ENCODE measurements at places on chromosomes 12 and 14.

DNA sequence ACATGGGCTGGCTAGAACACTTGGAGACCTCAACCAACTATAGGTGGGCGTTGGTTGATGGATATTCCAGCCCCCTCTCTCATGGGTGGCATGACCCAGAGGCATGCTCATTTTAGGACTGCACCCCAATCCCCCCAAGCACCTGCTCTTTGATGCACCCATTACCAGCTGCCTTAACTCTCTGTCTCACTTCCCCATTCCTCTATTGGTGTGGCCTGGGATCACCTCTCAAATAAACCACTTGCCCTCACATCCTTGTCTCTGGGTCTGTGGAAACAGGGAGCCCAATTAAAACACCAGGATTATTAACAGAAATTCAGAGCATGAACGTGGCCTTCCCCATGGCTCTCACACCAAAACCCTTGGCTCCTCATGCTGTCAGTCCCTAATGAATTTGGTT lies 202.3 kb upstream of the NOS1 start:
- DNase-seq = no peak

GRCh38 chr12:79329933-79330332 lies 360.8 kb downstream of the PAWR start:
- no peak for DNase-seq

DNA sequence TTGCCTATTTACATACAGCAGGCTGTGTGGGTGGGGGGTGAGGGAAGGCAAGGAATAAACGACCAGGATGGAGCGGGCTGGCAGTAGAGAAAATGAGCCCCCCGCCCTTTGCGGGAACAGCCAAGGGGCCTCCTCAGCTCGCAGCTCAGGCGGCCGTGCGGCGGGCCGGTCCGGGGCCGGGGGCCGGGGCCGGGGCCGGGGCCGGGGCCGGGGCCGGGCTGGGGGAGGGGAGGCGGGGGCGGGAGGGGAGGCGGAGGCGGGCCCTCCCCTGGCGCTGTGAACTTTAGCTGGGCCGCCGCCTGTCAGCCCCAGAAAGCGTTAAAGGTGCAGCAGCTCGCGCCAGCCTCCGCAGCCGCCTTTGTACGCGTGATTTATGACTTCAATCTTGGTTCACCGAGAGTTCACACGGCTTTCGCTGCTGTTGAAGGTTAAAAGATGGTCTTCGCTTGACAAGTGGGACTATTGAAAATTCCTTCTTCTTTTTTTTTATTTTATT lies 28.8 kb downstream of the HOXC4 start:
- peak; percentile 12 for DNase-seq

GRCh38 chr12:61282790-61283575 lies 977.2 kb upstream of the USP15 start:
- no peak for DNase-seq

DNA sequence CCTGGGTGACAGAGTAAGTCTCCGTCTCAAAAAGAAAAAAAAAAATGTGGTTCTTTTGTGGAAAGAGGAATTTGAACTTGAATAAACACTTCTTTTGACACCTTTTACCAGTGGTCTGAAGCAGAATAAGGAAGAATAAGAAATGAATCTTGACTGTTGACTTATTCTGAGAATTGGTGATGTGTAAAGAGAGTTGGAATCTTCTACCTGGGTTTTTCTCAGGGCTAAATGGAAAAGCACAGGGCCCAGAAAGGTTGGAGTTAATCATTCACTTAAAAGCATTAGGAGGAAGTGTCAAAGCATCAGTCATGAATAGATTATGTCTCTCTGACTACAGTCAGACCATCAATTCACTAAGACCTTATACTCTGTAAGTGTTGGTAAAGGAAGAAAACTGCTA lies 13.9 kb downstream of the PNMA1 start:
- no peak for DNase-seq

DNA sequence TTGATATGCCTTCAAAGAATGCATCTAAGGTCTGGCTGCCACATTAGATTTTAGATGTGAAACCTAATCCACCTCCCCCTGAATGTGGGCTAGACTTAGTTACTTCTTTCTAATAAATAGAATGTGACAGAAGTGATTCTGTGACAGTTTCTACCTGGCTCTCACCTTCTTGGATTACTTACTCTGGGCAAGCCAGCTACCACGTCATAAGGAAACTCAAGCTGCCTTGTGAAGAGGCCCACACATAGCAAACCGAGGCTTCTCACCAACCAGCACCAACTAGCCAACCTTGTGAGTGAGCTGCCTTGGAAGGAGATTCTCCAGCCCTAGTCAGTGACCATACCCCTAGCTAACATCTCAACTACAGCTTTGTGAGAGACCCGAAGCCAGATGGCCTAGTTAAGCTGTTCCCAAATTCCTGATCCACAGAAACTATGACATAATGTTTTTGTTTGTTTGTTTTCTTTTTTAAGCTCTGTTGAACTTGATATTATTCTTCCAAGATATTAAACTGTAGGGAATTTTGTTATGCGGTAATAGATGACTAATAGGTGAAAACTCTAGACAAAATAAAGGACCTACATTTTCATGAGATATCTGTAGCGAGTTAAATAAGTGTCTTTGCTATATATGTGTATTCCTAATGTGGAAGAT lies 6.2 kb downstream of the GPR19 start:
- DNase-seq = no peak

DNA sequence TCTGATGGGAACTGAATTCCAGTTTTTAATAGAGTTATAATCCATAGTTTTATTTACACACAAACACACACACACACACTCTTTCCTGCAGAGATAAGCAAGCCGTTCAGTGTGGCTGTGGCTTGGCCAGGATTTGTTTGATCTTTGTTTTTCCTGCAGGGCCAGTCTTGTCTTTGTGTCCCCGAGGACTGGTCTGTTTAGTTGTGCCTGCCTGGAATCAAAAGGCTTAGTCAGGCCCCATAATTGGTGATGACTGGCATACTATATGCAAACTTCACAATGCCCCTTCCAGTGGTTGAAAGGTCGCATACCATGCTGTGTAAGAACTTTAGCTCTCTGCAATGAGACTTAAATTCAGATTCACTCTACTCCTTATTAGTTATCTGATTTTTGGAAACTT lies 26.0 kb downstream of the WBP11 start:
- DNase-seq = no peak

DNA sequence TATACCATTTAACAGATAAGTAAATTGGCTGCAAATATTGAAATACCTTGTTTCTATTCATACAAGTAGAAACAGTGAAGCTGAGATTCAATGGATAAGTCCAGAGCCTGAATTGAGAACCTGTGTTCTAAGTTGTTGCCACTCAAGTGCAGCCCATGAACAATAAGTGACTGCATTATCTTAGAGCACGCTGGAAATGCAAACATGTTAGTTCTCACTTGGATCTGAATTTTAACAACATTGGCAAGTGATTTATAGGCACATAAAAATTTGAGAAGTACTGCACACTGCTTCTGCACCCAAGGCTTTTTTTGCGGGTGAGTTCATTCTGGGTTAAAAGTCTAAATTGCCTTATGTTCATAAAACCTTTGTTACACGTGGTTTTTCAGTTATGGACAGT lies 484.3 kb downstream of the NAV3 start:
- DNase-seq = peak; percentile 55

DNA sequence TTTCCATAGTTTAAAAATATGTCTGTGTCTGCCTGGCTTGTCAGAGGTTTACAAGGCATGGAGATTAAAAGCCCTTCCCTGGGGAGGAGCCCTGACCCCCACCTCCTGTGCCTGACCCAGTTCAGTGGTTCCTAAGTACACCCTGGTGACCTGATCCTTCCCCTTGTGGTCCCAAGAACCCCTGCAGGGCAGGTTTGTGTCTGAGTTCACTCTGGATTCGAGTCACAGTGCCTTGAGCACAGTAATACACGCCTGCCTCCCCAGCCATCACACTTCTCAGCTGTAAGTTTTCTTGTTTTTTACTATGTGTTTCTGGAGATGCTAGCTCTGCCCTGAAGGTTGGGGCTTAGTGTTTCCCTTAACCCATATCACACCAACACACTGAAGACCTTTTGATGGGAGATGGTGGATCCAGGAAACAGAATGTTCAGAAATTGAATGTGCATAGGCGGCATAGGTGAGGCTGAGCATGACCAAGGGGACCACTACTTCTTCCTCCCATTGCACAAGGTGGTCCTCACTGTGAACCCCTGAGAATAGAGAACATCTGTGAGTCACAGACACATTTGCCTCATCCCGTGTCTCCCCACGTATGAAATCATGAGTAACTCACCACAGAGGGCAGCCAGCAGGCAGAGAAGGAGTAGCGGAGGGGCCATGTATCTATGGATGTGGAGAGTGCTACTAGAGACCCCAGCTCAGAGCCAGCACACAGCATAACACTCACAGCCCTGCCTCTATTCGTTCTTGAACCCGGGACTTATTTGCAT lies 962.9 kb downstream of the TMEM121 start:
- no peak for DNase-seq

GRCh38 chr12:5227708-5228373 lies 184.2 kb downstream of the KCNA5 start:
- no peak for DNase-seq

- peak; percentile 12 for DNase-seq
Observed at GRCh38 chr12:54036620-54037359, 3.9 kb downstream of the HOXC5 start.

DNA sequence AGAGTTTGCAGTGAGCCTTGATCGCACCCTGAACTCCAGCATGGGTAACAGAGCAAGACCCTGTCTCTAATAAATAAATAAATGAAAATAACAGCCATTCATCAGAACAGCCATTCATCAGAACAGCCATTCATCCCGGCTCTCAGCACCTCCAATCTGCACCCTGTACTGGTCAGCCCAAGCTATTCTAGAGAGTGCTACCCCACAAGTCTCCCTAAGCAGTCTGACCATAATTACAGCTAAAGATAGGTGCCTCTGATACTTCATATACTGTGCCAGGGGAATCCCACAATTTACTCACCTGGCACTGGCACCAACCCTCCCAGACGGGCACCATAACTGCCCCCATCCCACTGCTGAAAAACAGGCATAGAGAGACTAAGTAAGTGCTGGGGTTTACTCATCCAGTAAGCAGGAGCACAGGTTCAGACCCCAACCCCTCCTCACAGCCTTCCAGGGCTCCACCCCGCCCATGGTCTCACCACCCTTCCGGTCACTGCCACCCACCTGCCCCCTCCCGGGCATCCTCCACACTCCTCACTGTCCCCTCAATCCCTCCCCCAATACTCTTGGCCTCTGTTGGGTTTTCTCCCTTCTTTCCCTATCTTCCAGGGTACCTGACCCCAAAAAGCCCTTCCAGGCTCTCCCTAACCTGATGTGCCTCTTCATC lies 15.2 kb upstream of the EIF5 start:
- no peak for DNase-seq

DNA sequence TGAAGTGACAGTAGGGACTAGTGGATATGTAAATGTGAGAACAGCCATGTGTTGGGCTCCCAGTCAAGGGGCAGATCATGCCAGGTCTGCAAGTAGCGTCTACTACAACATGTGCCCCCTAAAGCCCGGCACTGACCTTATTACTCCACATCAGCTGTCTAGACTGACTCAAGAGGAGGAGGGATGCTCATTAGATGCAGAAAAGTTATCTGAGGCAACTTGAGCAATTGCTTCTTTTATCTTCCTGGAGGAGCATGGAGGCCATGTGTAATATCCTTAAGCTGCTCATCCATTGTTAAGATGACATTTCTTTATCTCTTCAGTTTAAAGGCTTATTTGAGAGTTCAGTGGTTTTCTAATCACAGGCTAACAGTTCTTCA lies 404.7 kb upstream of the FLRT2 start:
- DNase-seq = no peak

GRCh38 chr12:97501422-97501821 lies 38.8 kb downstream of the RMST start:
- no peak for DNase-seq
